ENCODE measurements at places on chromosomes 4 and X.
A peak's percentile ranks its signal among the peaks of the same experiment; 100 is the strongest.

DNA sequence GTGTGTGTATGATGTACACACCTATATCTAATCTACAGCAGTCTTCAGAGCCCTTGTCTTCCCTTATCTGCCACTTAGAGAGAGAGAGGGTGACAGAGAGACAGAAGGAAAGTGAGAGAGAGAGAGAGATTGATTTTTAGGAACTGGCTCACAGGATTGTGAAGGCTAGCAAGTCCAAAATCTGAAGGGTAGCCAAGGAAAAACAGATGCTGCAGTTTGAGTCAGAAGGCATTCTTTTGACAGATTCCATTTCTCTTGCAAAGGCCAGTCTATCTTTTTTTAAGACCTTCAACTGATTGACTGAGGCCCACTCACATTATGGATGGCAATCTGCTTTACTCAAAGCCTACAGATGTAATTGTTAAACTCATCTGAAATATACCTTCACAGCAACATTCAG is 664.0 kb upstream of the IGFBP7 start:
- no peak for DNase-seq

- no peak for DNase-seq
Observed at GRCh38 chr4:123083646-123084045, 161.2 kb upstream of the NUDT6 start.

DNA sequence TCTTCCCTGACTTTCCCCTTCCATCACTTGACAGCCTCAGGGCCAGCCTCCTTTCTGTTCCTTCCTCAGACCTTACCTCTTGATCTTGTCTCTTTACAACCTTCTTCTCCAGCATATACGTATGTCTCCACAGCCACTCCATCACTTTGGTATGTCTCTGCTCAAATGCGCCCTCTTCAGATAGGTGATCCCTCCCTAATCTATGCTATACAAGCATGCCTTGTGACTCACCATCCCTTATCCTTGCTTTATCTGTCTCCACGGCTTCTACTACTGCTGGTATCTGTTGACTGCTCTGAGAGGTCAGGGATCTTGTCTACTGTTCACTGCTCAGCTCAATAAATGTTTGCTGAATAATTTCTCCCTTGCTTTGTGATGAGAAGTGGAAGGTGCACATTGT is 9.0 kb downstream of the ARAP2 start:
- no peak for DNase-seq

DNA sequence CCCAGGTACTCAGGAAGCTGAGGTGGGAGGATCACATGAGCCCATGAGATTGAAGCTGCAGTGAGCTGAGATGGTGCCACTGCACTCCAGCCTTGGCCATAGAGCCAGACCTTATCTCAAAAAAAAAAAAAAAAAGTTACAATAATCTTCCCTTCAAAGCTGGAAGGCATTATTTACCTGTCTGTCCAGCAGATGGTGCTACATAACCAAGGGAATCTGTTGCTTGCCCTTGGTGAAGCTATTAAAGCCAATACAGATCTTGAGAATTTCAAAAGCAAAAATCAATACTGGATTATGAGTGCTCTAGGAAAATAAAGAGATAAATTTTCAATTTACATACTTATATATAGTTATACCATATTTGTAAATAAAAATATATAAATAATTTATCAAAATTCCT is 25.9 kb downstream of the PKD2 start:
- peak; percentile 43 for DNase-seq

DNA sequence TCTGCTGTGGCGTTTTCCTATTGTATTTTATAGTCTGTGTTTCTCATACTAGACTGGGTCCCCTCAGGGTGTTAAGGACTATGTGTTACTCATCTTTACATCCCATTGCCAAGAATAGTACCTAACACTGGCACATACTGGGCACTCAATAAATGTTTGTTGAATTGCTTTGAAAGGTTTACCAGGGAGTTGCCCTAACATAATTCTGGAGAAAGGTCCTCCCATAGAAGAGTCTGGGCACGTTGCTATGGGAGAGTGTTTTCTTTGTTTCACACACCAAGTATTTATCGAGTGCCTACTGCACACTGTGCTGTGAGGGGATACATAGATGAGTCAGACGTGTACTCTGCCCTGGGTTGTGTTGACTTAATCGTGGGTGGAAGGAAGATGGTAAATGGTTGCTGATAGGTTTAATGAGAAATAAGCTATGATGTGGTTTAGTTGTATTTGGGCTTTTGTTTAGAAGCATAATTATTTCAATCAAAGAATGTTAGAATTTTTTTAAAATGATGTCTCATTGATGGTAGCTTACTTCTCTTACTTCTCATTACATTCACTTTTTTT is 42.9 kb downstream of the AFF1 start:
- no peak for DNase-seq

GRCh38 chr4:168501407-168501806 is 4.6 kb downstream of the PALLD start:
- DNase-seq, result no peak

GRCh38 chrX:136477026-136477425 is 10.7 kb upstream of the BRS3 start:
- DNase-seq, result peak; percentile 8

- DNase-seq, result no peak
Observed at GRCh38 chrX:103685396-103685795, 1.1 kb downstream of the MORF4L2 start.

GRCh38 chrX:5057786-5058185 is 1170.9 kb downstream of the NLGN4X start:
- DNase-seq, result no peak

DNA sequence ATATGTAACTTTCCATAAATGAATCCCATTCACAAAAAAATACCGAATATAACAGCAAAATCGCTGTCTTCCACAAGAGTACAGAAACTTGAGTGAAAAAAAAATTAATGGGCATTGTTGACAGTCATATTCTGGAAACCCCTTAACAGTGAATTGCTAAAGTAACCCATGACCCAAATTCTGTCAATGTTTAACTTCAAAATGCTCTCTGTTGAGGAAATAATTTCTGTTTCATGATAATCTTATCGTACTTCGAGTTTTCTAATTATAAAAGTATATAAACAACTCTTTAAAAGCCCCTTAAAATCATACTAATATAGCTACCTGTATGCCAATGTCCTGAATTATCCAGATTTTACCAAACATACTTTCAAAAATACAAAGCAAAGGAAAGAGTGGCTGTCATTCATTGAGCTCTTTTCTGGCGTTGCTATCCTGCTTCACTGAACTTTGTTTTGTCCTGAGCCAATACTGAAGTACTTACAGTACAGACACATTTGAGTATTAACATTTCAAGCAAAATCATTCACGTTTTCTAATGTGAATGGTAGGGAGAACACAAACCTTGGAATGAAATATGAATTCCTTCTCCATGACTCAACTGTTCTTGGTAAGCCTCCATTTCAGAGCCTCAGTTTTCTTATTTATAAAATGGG is 2.4 kb downstream of the XAGE3 start:
- no peak for DNase-seq

DNA sequence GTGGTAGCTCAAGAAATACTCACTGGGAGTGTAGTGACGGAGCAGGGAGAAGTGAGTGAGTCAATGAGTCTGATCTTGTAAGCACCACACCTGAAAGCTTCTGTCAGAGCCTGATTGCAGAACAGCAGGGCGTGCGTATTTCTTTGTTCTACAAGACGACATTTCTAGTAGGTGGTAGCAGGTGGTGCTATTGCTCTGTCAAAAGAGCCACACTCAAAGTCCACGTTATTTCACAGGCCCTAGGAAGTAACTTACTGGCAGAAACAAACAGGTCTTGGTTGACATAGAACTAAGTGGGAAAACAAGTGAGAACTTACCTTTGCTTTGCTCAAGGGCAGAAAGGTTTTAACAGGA is 46.4 kb upstream of the SPRY1 start:
- no peak for DNase-seq

DNA sequence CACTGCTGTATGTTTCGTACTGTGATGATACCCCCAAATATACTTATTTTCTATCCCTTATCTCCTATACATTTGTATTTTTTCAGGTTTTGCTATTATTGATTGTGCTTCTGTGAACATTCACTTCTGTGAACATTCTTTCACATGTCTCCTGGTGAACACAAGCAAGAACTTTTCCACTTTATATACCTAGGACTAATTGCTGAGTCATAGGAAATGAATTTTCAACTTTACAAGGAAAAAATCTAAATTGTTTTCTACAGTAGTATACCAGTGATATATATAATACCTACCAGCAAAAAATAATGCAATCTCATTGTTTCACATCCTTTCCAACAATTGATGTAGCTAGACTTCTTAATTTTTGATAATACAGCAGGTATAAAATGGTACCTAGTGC is 139.5 kb upstream of the MAGEB18 start:
- DNase-seq, result no peak

DNA sequence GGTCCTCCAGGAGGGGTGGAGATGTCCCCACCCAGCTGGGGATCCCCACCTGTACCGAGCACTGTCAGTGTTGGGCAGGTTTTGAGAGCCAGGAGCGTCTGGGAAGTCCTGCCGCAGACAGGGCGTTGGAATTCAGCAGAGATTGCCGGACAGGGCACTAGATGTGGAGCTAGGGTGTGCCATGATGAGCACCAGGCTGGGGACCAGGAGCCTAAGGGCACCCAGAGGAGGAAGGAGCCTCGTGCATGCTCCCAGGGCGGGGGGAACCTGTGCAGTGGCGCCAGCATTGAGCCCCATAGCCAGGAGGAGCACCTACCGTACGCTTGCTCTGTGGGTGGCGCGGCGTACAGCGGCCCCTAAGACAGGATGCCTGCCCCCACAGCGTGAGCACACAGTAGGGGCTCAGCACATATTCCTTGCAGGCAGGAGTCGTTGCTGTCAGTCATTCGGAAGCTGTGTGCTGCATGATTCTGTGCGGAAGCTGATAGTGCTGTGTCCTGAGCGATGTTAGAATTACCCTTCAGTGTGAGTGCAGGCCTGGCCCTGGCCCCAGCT is 18.8 kb upstream of the TADA2B start:
- DNase-seq, result no peak

DNA sequence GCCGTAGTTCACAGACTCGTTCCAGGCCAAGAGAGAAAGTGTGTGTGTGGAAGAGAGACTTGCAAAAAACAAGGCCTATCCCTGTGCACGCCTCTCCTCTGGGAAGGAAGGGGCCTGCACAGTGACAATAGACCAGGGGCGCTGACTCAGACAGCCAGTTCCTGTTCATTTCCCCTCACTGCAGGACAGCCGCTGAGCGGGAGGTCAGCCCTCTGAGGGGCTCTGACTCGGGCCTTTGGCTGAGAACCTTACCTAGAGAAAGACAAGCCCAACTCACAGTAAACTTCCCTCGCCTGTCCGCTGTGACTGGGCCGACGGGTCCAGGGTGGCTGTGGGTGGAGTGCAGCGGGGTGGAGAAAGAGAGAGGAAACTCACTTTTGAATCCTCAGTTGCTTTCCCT is 52.1 kb downstream of the RTL5 start:
- no peak for DNase-seq

DNA sequence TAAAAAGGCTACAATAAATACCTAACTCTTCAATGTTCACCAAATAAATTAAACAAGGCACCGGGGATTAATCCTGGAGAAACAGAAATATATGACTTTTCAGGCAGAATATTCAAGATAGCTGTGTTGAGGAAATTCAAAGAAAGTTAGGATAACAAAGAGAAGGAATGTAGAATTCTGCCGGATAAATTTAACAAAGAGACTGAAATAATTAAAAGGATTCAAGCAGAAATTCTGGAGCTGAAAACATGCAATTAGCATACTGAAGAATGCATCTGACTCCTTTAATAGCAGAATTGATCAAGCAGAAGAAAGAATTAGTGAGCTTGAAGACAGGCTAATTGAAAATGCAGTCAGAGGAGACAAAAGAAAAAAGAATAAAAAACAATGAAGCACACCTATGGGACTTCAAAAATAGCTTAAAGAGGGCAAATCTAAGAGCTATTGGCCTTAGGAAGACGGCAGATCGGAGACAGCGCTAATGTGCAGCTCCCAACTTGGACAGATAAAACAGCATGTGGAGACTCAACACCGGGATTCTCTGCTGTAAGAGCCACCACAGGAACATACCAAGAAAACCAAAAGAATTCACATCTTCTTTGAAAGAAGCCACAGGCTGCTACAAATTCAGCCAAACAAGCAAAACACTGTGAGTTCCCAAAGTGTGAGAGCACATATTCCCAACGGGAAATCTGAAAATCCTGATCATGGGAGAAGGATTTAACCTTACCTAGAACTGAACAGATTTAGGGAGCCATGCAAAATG is 1290.9 kb downstream of the PCDH18 start:
- no peak for DNase-seq

- DNase-seq, result no peak
Observed at GRCh38 chr4:24550441-24551175, 33.7 kb downstream of the DHX15 start.

DNA sequence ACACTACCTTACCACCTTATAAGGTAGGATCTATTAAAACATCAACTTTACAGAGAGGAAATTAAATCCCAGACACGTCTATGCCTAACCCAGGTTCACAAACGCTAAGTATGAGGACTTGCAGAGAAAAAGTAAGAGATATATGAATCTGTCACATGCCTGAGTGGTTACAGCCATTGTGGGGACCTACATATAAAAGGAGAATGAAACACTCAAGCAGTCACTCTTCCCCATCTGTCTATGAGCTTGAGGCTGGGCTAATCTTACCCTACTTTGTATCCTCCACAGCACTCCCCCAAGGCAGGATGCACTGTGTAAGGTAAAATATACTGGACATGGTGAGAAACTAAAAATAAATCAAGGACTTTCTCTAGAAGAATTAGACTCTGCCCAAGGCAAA is 339.9 kb downstream of the HNRNPD start:
- DNase-seq, result no peak

DNA sequence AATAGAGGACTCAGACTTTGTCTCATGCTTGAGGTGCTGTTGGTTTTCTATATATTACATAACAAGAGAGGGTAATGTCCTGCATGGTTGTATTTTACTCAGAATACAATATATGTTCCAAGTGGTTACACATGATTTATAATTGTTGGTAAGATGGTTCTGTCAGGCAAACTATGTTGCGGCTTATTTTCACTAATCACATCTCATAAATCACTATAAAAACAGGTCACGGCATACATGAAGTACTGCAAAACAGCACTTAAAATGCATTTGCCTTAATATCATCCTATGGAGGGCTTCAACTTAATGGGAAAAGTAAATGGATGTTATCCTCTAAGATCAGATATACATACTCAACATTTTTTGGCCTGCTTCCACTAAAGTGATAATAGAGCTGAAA is 246.0 kb upstream of the ARSJ start:
- DNase-seq, result no peak

DNA sequence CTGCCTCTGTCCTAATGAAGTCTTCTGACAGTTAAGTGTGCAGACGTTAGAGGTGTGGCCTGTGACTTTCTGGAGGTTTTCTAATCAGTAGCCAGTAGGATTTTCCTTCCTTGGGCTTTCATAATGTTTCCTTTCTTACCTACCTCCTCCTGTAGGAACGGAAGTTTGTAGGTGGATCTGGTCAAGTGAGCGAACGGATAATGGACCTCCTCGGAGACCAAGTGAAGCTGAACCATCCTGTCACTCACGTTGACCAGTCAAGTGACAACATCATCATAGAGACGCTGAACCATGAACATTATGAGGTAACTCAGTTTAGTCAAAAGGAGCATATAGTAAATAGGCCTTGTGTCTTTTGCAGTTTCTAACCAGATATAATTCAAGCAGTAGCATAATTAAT is 75.0 kb downstream of the MAOA start:
- DNase-seq, result no peak

Data from WERI-Rb-1 (cell line).